ENCODE measurements at places on chromosomes 4 and X. TPM values are rescaled to one million over a fixed set of nuclear protein-coding genes. Genes with fewer than 3 reads are reported as not detected.

- DNase-seq, result no peak
Observed at GRCh38 chr4:33272722-33273121, 2552.6 kb downstream of the PCDH7 start.

DNA sequence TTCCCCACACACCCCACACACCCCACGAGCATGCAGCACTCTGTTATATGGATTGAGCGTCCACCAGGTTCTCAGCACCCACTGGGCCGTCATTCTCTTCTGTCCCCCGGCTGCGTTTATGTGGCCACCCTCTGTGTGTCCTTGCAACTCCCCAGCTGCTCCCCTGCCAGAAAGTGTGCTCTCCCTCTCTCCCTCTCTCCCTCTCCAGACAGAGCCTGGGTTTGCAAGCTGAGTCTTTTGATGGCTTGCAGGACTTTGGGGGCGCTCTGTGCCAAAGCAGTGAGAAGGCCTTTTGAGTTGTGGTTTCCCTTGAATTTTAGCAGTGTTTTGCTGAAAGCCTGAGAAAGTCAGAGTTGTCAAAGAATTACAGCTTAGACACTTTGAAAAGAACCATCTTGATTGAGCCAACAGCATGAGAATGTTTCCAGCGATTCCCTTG lies 173.5 kb downstream of the DCLK2 start:
- DNase-seq, result no peak

GRCh38 chrX:9586992-9587392 lies 122.1 kb downstream of the TBL1X start:
- DNase-seq, result no peak

ALAS2 gene
- total RNA-seq, result not detected

DNA sequence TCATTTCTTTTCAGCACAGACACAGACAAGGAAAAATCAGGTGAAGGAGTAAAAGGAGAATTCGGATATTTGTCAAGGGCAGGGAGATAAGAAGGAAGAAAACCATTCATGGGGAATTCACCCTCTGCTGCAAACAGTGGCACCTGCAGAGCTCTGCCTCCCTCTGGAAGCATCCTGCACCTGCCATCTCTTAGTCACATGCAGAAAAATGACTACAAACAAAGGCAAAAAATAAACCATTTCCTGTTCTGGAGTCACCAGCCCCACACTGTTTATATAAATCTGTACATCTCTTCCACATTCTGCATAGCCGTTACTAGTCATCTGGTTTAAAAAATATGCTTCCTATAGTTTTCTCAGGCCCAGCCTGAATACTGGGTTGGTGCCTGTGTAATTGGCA lies 205.3 kb downstream of the ARAP2 start:
- DNase-seq, result no peak

- DNase-seq, result peak; percentile 19
Observed at GRCh38 chr4:78218260-78218659, 161.1 kb downstream of the FRAS1 start.

- DNase-seq, result no peak
Observed at GRCh38 chrX:151363316-151363715, 33.7 kb upstream of the VMA21 start.

GRCh38 chr4:165553221-165553810 lies 174.5 kb downstream of the CPE start:
- DNase-seq, result no peak

GRCh38 chr4:34182306-34182705 lies 2062.0 kb downstream of the ARAP2 start:
- DNase-seq, result no peak
